ENCODE measurements at places on chromosomes 4 and X.

GRCh38 chr4:128275346-128275745, 12.3 kb downstream of the PGRMC2 start:
- DNase-seq = no peak

- no peak for DNase-seq
Measured at GRCh38 chr4:178142724-178143123, 700.5 kb upstream of the AGA start.

DNA sequence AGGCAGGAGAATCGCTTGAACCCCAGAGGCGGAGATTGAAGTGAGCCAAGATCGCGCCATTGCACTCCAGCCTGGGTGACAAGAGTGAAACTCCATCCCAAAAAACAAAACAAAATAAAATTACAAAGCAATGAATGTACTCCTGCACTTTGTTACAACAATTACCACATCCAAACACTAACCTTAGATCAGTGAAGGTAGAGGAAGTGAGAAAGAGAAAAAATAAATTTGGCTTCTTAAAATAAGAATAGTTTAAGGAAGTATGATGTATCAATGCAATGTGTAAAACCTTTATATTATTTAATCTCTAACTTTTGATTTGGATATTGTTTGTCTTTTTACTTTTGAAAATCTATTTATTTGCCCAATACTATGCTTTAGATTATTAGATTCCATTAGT, 21.7 kb upstream of the CSN1S1 start:
- no peak for DNase-seq

- DNase-seq = no peak
Measured at GRCh38 chrX:154431341-154431740, 2.9 kb downstream of the ATP6AP1 start.

DNA sequence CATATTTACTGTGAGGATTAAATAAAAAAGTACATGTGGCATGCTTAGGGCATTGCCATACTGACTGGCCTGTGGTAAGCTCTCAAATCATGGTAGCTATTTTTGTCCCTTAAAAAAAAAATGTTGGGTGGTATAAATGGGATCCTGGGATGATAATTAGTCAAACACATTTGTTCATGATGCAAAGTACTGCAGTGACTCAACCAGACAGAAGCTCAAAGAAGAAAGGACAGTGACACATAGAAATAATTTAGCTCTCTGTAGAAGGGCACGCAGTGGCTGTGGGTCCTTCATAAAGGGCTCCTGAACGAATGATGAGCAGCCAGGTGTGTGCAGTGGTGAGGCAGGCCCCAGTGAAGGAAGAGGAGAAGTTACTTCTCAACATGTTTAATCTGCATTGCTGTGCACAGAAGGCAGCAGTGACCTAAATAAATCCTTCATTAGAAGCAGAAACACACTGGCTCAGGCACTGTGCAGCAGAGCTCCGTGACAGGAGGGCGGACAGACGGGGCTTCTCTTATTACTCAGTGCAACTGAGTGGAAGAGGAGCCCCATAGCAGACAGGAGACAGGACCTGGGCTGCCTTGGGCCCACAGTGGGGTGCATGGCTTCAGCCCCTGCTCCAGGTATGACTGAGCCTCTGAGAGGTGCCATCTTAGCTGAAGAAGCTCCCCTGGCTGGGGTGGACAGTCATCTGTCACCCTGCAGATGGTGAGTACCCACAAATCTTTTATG, 20.3 kb downstream of the HS3ST1 start:
- no peak for DNase-seq

GRCh38 chr4:59238212-59238611, 1961.9 kb upstream of the ADGRL3 start:
- DNase-seq = no peak

DNA sequence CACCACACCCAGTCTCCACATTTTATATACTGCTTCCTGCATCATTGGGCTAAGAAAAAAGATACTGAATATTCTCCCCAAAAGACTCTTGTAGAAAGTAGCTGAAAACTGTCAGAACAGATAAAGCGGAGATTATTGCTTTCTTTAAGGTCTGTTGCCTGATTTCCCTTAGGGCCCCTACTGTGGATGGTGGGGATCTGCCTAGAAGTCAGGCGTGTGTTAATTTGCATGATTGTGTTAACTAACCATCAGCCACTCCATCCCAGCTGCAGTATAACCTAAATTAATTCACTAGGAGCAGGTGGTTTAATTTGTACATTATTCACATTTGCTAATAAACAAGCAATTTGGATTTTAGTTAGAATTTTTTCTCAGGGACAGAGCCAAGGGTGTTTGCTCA, 360.3 kb downstream of the FBXW7 start:
- no peak for DNase-seq

GRCh38 chr4:76883147-76883546, 14.8 kb downstream of the SOWAHB start:
- DNase-seq = no peak

DNA sequence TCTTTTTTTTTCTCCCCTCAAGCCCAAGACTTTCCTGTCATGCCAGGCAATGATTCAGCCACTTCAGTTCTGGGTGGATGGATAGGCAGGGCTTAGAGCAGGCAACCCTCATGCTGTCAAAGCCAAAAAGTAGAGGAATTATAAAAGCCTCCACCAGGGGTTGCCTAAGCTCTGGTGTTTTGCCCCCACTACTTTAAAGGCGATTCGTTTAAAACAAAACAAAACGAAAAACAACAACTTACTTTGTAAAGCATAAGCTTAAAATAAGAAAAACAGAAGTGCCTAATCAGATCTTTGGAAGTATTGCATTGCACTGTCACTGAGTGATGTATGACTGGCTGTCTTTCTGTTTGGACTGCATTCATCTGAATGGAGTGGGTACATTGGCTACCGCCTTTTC, 5.3 kb upstream of the IDS start:
- no peak for DNase-seq

GRCh38 chr4:119498527-119498926, 130.1 kb downstream of the PDE5A start:
- no peak for DNase-seq

DNA sequence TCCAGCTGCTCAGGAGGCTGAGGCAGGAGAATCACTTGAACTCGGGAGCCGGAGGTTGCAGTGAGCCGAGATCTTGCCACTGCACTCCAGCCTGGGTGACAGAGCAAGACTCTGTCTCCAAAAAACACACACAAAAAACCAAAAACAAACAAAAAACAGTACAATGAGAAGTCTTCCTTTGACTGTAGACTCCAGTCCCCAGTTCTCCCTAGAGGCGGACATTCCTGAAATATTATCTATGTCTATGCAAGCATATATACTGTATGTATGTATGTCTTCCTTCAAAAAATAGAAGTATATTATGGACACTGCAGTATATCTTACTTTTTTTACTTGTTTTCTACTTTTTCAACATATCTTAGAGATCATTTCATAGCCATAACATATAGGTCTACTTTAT, 10.2 kb upstream of the FGF2 start:
- no peak for DNase-seq

DNA sequence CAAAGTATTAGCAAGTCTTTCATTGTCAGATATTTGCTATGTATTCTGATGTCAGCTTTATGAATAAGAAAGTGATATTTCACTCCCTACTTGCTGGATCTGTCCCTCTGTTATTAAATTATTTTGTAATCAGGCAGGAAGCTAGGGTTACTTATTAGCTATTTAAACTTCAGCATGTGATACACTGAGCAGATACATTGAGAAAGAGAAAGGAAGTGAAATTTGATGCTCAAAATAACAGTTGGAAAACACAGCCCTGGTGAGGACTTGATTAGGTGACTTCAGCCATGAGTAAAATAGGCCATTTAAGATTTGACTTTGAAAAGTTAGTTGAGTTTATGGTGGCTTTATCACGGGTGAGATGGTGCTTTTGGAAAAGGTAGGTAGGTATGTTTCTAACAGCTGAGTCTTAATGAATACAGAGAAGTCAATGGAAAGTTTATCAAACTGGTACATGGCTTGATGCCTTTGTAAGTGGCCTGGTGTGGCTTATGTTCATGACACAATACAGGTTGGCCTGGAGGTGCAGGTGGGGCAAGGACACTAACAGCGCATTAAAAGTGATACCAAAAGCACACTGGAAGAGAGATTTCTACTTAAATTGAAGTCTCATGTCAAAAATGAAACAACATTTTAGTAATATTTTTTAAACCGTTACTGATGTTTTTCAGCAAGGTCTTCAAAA, 321.2 kb upstream of the SPOCK3 start:
- no peak for DNase-seq

- peak; percentile 9 for DNase-seq
Measured at GRCh38 chr4:87975466-87975865, at the start of gene SPP1. Gene SPP1, plus strand, starts transcription at chr4:87975714. Its CDS starts 1,182 bp downstream, at chr4:87976896.

GRCh38 chr4:1130316-1131186, 17.2 kb upstream of the RNF212 start:
- peak; percentile 72 for DNase-seq

- peak; percentile 79 for DNase-seq
Measured at GRCh38 chr4:6695660-6696610, 2.3 kb downstream of the S100P start.

DNA sequence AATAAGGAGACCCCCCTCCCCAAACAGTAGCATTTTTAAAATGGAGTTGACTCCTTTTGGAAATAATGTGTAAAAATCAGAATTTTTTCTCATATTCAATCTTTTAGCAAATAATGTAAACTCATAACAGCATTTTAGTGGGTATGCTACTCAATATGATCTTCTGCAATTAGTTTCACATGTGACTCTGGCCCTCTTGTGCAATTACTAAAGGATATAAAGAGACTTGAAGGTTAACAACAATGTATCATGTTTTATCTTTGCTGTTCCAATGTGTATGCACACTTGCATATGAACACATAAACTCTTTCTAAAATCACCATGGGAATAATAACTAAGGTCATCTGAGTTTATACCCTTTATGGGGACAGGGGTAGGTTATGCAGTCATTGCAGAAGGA, 39.9 kb upstream of the RXFP1 start:
- no peak for DNase-seq

DNA sequence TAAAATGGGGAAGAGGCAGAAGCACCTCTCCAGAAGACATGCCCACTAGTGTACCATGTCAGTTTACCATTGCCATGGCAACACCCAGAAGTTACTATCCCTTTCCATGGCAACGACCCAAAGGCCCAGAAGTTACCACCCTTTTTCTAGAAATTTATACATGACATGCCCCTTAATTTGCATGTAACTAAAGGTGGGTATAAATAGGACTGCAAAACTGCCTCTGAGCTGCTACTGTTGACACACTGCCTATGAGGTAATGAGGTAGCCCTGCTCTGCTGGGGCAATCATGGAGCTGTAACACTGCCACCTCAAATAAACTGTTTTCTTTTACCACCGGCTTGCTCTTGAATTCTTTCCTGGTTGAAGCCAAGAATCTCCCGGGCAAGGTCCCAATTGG, 13.9 kb upstream of the BEX4 start:
- DNase-seq = no peak

GRCh38 chr4:42515156-42515884, 118.0 kb downstream of the SHISA3 start:
- no peak for DNase-seq

GRCh38 chr4:107153228-107153627, 117.1 kb upstream of the DKK2 start:
- DNase-seq = no peak

DNA sequence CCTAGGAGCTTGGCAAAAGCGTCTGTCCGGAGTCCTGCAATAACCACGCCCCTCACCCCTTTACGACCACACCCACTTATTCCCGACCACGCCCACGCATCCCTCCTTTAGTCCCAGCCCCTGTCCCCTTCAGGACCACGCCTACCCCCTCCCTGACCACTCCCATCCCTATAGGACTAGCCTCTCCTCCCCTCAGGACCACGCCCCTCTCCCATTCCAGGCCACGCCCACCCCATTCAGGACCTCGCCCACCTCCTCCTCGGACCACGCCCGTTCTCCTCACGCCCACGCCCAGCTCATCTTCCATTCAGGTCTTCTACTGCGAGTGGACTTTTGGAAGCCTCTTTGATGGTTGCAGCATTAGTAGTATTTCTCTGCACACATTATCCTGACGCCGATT, 131.2 kb upstream of the STX18 start:
- DNase-seq = no peak

GRCh38 chr4:10093271-10093621, 23.4 kb downstream of the WDR1 start:
- DNase-seq = no peak

- DNase-seq = no peak
Measured at GRCh38 chrX:13398839-13399238, 79.0 kb upstream of the ATXN3L start.

GRCh38 chr4:16914208-16914607, 15.8 kb upstream of the LDB2 start:
- DNase-seq = no peak

- no peak for DNase-seq
Measured at GRCh38 chrX:41329101-41329500, 4.9 kb upstream of the DDX3X start.

- no peak for DNase-seq
Measured at GRCh38 chr4:37726666-37727065, 40.5 kb upstream of the RELL1 start.

DNA sequence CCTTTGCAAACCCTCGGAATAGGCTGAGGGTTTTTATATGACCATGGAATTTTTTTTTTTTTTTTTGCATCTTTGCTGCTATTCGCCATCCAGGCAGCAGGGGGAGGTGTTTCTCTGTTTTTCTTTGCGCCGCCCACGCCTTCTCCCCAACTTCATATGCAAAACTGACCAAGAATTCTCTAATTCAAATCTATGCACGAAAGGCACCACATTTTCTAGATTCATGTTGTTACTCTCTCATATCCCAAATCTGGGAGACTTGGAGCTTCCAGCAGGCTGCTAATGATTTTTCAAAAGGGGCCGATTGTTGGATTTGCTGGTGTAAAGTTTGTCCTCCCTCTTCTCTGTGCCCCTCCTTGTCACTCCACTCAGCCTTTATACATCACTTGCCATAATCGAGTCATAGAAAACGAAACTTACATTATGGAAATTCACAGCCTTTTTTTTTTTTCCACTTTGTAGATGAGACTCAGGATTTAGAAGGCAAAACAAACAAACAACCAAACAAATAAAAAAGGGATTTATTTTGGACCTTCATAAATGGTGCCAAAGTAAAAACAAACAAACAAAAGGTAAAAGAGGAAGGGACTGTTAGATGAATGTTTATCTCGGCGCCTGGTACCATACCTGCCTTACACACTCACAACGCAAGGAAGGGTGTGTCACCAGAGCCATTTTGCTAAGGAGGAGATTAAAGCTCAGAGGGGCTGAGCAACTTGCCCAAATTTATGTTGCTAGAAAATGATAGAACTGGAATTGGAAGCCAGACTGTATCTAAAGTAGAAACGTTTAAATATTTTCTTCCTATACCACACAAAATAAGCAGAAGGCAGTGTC, 29.3 kb upstream of the BOD1L1 start:
- peak; percentile 58 for DNase-seq

- no peak for DNase-seq
Measured at GRCh38 chr4:152045449-152045806, 284.6 kb upstream of the GATB start.

GRCh38 chr4:83369831-83370639, 35.4 kb upstream of the HPSE start:
- no peak for DNase-seq

GRCh38 chr4:109979920-109980717, 67.4 kb downstream of the EGF start:
- DNase-seq = no peak

GRCh38 chr4:11590132-11590531, 161.4 kb upstream of the HS3ST1 start:
- DNase-seq = no peak

- DNase-seq = no peak
Measured at GRCh38 chr4:124428648-124429047, 283.9 kb downstream of the ANKRD50 start.

- DNase-seq = peak; percentile 84
Measured at GRCh38 chr4:973431-974397, at the start of gene DGKQ. Gene DGKQ, minus strand, starts transcription at chr4:973569. Its CDS starts 87 bp downstream, at chr4:973482.

- DNase-seq = no peak
Measured at GRCh38 chrX:133746593-133746992, 238.8 kb downstream of the GPC3 start.

GRCh38 chrX:50704360-50704759, 109.6 kb downstream of the SHROOM4 start:
- DNase-seq = no peak

Measured in CD4-positive, alpha-beta memory T cell (primary cell).